M059J (cell line): ENCODE measurements at places on chromosomes 2 and 18.

DNA sequence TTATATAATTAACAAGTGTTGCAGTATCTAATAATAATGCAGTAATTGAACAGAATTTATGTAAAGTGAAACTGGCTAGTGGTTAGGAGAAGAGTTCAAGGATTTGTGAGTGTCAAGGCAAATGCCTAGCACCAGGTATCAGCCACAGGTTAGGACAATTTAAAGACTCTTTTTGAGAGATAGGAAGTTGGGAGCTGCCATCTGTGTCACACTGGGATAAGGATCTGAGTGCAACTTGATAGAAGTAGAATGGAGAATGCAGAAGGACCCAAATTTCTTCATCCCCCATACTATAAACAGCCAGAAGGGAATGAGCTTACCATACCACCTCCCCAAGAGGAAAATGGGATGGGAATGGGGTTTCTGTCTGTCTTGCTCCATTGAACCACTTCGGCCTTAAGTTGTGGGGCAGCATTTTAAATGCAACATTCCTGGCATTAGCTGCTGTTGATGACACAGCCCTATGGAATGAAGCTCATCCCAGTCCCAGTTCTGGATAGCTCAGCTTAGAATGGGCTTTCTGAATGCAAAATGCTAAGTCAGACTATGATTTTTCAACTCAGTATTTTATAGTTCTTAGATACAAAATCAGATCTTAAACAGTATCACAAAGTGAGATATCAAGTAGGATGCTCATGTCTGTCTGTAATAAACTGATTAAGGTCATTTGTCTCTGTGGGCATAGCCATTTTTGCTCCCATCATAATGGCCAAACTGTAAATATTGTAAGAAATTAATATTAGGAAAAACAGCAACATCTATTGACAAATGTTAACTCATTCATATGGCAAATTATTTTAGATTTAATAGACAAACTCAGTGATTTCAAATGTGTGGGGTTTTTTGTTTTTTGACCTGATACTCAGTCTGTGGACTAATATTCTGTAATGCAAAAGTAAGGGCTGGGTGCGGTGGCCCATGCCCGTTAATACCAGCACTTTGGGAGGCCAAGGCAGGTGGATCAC lies 44.0 kb downstream of the GPR155 start:
- DNase-seq = peak; percentile 82

DNA sequence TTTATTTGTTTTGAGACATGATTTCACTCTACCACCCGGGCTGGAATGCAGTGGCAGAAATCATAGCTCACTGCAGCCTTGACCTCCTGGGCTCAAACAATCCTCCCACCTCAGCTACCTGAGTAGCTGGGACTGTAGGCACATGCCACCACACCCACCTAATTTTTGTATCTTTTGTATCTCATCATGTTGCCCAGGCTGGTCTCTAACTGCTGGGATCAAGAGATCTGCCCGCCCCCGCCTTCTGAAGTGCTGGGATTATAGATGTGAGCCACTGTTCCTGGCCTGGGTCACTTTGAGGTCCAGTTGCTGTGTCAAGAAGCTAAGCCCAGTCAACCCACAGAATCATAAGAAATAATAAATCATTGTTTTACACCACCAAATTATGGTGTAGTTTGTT lies 38.4 kb downstream of the TSN start:
- no peak for DNase-seq

DNA sequence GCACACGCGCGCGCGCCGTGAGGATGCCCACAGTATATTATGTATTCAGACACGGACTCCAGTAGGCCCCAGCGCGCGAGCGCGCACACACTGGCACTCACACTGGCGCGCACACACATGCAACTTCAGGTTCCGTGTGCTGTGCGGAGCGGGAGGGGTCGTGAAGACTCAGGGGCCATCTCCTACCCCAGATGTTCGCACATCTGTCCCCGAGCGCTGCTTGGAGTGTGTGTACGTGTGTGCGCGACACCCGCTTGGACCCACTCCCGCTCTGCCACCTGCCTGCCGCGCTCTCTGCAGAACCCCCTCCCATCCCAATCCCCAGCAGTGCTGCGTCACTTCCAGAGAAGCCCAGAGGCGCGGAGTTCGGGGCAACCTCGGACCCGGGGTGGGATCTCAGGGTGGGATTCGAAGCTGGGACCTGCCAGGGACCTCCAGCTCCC lies 2.6 kb downstream of the NRP2 start:
- peak; percentile 55 for DNase-seq

DNA sequence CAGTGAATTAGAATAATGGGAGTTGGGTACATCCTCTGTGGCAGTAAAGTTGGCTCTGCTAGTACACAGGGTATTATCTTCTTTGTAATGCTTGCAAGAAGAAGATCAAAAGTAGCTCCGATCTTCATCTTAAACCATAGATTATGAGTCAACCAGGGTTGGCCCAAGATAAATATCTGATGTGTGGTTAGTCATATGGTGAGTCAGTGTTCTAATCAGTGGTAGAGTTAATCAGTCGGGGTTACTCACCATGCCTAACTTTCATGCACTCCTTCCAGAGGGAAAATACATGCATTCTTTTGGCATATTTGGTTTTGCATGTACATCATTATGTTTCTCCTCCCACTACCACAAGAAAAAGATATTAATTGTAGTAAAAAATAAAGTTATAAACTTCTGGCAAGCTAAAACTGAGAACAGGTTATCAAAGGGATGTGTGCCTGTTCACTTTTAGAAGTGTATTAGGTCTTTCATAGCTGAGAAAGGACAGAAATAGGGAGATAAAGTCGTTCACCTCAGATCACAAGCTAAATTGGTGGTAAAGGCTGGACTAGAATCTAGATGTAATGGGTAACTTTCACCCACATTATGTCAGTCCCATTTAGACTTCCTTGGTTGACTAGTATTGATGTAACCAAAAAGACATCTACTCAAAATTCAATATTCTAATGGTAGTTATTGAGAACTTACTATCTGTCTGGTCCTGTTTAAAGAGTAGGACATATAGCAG lies 684.4 kb downstream of the IRS1 start:
- peak; percentile 98 for DNase-seq

DNA sequence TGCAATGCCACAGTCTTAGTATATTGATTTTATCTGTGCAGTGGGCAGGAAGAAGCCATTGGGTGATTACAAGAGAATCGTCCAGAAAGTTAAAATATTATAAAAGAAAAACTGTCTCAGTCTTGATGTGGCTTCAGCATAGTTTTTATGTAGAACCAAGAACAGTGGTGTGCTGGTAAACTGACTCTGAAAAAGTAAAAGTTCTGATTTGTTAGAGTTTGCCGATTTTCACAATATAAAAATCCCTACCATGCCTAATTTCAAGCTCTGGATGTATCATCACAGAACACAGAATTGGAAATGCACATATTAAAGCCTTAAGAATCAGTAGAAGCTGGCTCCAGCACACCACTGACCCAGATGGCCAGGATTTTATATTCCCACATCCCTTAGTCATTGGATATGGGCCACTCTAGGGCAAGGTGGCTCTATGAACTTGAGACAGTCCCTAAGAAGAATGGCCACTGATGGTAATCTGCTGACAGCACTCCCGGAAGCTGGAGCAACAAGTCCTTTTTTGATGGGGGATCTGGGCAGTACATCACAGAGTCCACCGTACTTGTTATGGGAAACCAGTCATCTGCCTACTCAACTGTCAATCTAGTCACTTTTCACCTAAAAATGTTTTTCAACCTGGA lies 9.3 kb upstream of the PLEKHM3 start:
- DNase-seq = no peak
